ENCODE measurements at places on chromosomes 7 and 10. TPM values are rescaled to one million over a fixed set of nuclear protein-coding genes. Genes with fewer than 3 reads are reported as not detected.

DNA sequence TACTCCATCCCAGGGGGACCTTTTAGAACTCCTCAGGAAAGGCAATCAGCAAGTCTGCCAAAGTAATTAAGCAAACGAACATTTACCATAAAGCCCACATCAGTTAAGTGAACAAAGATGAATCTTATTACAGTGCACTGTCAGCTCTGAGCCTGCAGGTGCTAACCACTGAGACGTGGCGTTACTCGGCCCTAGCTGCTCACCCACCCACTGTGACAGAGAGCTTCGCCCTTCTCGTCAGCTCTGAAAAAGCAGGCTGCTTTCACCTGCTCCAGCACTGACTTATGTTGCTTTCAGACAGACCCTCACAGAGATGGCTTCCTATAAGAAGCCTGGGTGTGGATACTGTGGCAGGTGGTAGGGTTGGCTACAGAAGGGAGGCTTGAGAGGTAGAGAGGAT is 57.7 kb upstream of the KCNIP2 start:
- DNase-seq = no peak

The OR6V1 gene
- not detected for total RNA-seq

DNA sequence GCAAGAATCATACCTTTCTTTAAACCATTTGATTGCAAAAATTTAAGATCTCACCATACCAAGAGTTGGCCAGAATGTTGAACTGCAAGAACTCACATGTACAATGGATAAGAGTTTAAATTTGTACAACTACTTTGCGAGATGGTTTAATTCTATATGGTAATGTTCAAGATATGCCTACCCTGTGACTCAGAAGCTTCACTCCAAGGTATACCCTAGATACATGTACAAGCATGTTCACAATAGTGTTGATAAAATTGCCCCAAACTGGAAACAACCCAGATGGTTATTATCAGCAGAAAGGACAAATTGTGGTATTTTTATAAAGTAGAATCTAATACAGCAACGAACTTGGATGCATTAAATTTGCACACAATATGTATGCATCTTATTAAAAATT is 25.1 kb upstream of the RAB18 start:
- DNase-seq = no peak

The SNX10 gene
- total RNA-seq = 38.2 TPM

The OSBPL3 gene
- 13.0 TPM for total RNA-seq

The PKD2L1 gene
- total RNA-seq = not detected
